ENCODE measurements at places on chromosomes 7 and 10. TPM values are rescaled to one million over a fixed set of nuclear protein-coding genes. Genes with fewer than 3 reads are reported as not detected.

HIF1AN gene
- 30.5 TPM for total RNA-seq

LIPF gene
- total RNA-seq = not detected

TMEM270 gene
- total RNA-seq = not detected

PPP1R17 gene
- total RNA-seq = not detected

PTPRN2 gene
- 0.44 TPM for total RNA-seq

CPA2 gene
- not detected for total RNA-seq

NPC1L1 gene
- total RNA-seq = 0.08 TPM

SP4 gene
- total RNA-seq = 31.5 TPM

PRKCQ gene
- 43.4 TPM for total RNA-seq

GATAD1 gene
- 12.0 TPM for total RNA-seq

PIP gene
- total RNA-seq = not detected

OPN4 gene
- total RNA-seq = not detected

ANK3 gene
- total RNA-seq = 61.9 TPM

HPS6 gene
- total RNA-seq = 12.8 TPM

CUL2 gene
- 32.4 TPM for total RNA-seq

STRIP2 gene
- total RNA-seq = 0.14 TPM

PALD1 gene
- 0.44 TPM for total RNA-seq

TRIM73 gene
- 19.1 TPM for total RNA-seq

ATG9B gene
- total RNA-seq = 17.1 TPM

ABCC2 gene
- 3.0 TPM for total RNA-seq

CLCN1 gene
- not detected for total RNA-seq

DDX50 gene
- 47.5 TPM for total RNA-seq

C10orf67 gene
- total RNA-seq = not detected

PTF1A gene
- not detected for total RNA-seq

ZNF398 gene
- total RNA-seq = 14.0 TPM

BMPER gene
- not detected for total RNA-seq

TUBAL3 gene
- not detected for total RNA-seq

OSBPL3 gene
- total RNA-seq = 25.4 TPM

GFRA1 gene
- not detected for total RNA-seq

TRPV5 gene
- not detected for total RNA-seq

CPED1 gene
- 0.19 TPM for total RNA-seq

PHYHIPL gene
- not detected for total RNA-seq

OR2A5 gene
- not detected for total RNA-seq

Measured in CD4-positive, alpha-beta T cell (primary cell).